ENCODE measurements at places on chromosomes 6 and 20. TPM values are rescaled to one million over a fixed set of nuclear protein-coding genes. Genes with fewer than 3 reads are reported as not detected.

- no peak for DNase-seq
Measured at GRCh38 chr6:78611886-78612480, 255.4 kb upstream of the IRAK1BP1 start.

DNA sequence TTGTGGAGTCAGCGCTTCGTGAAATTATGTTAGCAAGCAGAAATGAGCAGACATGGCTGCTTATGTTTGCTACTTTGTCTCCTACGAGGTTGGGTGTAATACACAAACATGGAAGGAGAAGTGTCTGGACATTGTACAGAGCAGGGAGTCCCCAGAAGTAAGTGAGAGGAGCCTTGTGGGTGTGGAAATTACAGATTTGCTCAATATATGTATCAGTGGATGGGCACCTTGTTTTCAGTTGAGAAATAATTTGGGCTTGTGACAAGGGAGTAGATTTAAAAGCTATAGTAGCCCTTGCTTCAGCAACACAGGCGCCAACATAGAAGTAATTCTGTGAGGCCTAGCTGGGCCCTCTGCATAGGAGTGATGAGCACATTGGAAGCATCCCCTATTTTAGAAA, 49.2 kb downstream of the HECA start:
- DNase-seq: no peak

GRCh38 chr20:39029364-39029763, 67.2 kb downstream of the DHX35 start:
- DNase-seq: peak; percentile 23

DNA sequence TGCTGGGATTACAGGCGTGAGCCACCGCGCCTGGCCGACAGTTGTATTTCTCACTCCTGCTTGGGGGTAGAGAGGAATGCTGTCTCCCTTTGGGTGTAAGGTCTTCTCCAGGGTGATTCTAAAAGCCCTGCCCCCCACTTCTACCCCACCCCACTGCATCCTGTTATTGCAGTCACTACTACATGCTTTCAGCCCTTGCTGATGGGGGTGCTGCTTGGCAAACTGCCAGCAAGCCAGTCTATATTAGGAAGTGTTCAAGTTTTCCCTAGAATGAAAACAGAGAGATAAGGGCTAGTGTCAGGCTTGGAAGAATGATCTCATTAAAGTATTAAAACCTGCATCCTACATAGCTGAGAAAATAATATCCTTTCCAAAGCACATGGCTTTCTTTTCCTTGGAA, 31.3 kb downstream of the TTI1 start:
- no peak for DNase-seq

Gene DEFB116
- total RNA-seq: not detected

Gene NUP43
- 67.7 TPM for total RNA-seq

All from activated CD8-positive, alpha-beta memory T cell treated with anti-CD3 and anti-CD28 coated beads, Interleukin-2, amount 10 ng/mL, durations not matched to agents 7 days and 5 days (primary cell).